Activated B cell treated with CpG ODN at 0.5 μM for 24 hours (primary cell): ENCODE measurements at places on chromosomes 6 and 20. TPM values are rescaled to one million over a fixed set of nuclear protein-coding genes. Genes with fewer than 3 reads are reported as not detected.
A peak's percentile ranks its signal among the peaks of the same experiment; 100 is the strongest.

DNA sequence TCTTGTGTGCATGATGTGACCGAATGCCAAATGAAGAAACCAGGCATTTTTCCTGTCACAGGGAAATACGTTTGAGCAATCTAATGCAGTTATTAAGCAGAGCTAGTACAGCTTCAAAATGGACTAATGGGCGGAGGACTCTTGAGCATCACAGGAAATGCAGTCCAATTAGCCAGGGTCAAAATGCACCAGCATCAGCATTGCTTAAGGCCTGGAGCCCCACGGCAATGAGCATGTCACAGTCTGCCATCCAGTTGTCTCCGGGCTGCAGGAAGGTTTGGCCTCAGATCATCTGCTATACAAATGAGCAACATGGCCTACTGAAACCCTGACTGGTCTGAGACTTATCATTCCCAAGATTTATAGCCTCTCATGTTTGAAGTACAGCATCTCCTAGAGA is 652.1 kb upstream of the SLC35B3 start:
- H3K27me3 ChIP-seq, result no peaks in the 10 kb centered on the region
- H3K36me3 ChIP-seq, result no peaks in the 10 kb centered on the region
- H3K4me3 ChIP-seq, result no peak overlapping the region
- no peak overlapping the region for H3K27ac ChIP-seq

DNA sequence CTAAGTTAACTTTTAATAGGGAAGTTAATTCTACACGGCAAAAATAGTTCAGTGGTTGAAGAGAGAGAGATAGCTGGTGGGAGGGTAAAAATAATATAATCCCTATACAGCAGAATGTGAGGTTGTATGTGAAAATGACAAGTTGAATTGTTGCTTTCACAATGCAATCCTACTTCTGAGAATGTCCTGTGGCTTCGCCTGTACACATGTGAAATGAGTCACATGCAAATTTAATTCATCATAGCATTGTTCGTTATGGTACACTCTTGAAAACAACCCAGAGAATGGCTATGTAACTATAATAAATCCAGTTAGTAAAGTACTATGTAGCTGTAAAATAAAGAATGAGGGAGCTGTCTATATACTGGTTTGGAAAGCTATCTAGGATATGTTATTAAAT is 46.0 kb upstream of the HINT3 start:
- H3K36me3 ChIP-seq, result peaks cover 21% of the 10 kb centered on the region
- H3K27me3 ChIP-seq, result no peaks in the 10 kb centered on the region
- peaks cover 4% of the 10 kb centered on the region for H3K4me1 ChIP-seq
- H3K27ac ChIP-seq, result no peak overlapping the region
- no peak for DNase-seq
- H3K4me3 ChIP-seq, result no peak overlapping the region

- peak overlapping the region; percentile 78 for H3K4me3 ChIP-seq
- DNase-seq, result no peak
- no peaks in the 10 kb centered on the region for H3K36me3 ChIP-seq
- H3K27ac ChIP-seq, result peak overlapping the region; percentile 96
Measured at GRCh38 chr6:141482796-141483597, 649.7 kb upstream of the GJE1 start.

DNA sequence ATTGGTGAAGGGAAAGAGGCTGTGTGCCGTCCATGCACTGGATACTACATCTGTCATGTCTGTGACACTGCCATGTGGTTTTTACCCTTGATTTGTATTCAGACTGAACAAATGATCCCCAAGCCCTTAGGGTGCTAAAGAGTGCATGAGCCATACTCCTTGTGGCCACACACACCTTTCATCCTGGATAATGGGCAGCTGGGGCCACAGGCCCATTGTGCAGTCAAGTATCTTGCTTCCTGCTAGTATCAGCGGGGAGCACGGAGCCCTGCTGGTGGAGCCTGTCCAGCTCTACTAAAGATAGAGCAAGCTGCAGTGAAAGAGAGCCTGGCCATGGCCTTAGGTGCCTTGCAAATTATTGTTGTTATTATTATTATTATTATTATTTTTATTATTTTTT is 75.1 kb downstream of the SLX4IP start:
- no peak for DNase-seq
- H3K4me3 ChIP-seq, result no peak overlapping the region
- peaks cover 8% of the 10 kb centered on the region for H3K36me3 ChIP-seq
- H3K27me3 ChIP-seq, result no peaks in the 10 kb centered on the region
- peaks cover 12% of the 10 kb centered on the region for H3K4me1 ChIP-seq
- no peak overlapping the region for H3K27ac ChIP-seq

- DNase-seq, result no peak
- H3K36me3 ChIP-seq, result peaks cover 19% of the 10 kb centered on the region
- H3K4me1 ChIP-seq, result no peaks in the 10 kb centered on the region
- H3K4me3 ChIP-seq, result no peak overlapping the region
- H3K27me3 ChIP-seq, result no peaks in the 10 kb centered on the region
Measured at GRCh38 chr20:35106827-35107380, 14.3 kb upstream of the TRPC4AP start.

DNA sequence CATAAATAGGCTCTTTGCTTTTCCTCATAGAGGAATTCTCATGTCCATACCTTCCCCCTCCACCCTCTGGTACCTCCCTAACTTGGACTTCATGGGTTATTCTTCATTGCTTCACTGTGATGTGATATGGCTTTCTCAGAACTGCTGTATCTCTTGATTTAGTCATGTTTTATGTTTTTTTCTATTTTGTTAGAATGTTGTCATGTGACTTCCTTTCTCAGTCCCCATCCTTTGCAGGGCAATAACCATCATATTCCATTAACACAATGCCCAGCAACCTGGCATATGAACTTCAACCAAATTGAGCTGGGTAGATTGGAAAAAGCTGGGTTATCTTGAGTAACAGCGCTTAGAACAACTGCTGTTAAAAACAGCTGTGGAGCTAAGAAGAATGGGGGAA is 190.9 kb upstream of the PRSS16 start:
- no peaks in the 10 kb centered on the region for H3K4me1 ChIP-seq
- no peak overlapping the region for H3K4me3 ChIP-seq
- H3K27ac ChIP-seq, result no peak overlapping the region
- peaks cover 14% of the 10 kb centered on the region for H3K27me3 ChIP-seq

DNA sequence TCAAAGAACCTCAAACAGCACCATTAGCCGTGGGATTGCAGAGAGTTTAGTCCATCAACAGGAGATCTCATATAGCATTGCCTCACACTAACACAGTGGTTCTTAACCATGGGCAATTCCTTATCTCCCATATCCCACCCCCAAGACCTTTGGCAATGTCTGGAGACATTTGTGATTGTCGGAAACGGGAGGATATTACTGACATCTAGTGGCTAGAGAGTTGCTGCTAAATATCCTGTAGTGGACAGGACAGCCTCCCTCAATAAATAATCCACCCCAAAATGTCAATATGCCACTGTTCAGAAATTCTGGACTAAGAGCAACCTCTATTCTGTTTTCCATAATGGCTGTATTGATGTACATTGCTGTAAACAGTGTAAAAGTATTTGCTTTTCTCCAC is 210.1 kb upstream of the CCN2 start:
- DNase-seq, result no peak
- no peaks in the 10 kb centered on the region for H3K27me3 ChIP-seq
- H3K27ac ChIP-seq, result no peak overlapping the region
- H3K4me3 ChIP-seq, result no peak overlapping the region
- peaks cover 2% of the 10 kb centered on the region for H3K36me3 ChIP-seq
- H3K4me1 ChIP-seq, result peaks cover 26% of the 10 kb centered on the region

DNA sequence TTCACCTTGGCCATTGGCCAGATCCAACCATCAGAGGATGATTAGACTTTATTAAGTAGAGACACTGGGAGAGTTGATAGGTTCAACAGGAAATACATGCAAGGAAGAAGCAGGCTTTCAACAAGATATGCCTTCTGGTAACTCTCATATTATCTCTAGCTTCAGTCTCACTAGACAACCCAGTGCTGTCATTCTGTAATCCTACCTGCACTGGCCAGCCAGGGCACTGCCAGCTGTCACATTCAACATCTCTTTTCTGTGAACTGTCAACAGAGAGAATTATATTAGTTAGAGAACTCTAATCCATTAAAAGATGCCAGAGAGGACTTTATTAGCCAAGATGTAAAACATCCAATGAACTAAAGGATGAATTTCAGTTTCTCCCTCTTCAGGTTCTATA is 337.9 kb upstream of the JAG1 start:
- H3K27ac ChIP-seq, result no peak overlapping the region
- H3K4me3 ChIP-seq, result no peak overlapping the region
- DNase-seq, result no peak
- no peaks in the 10 kb centered on the region for H3K4me1 ChIP-seq

DNA sequence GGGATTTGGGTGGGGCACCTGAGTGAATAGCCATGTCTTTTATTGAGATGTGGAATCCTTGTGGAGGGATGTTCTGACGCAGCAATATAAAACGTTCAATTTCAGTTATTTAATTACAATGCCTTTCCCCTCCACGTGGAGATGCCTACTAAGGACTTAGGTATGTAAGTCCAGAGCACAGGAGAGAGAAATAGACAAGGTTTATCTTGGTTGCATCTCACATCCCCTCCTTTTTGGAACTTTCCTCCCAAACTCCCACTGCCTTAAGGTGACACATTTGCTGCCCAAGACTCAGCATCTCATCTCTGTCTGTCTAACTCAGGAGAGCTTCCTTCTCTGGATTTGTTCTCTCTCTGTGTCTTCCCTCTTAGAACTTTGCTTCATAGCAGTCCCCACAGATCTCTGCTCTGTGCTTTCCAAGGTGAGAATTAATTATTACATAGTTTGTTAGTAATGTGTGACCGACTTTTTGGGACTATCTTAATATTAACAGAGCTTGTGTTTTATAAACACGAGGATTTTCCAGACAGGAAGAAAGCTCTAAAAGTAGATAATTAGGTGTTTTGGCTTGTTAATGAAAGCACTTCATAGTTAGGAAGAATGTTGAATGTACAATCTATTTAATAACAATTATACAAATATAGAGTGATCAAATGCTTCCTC is 52.6 kb downstream of the COL19A1 start:
- no peak overlapping the region for H3K4me3 ChIP-seq
- no peaks in the 10 kb centered on the region for H3K27me3 ChIP-seq
- peaks cover 39% of the 10 kb centered on the region for H3K4me1 ChIP-seq
- H3K36me3 ChIP-seq, result peaks cover 24% of the 10 kb centered on the region

- H3K27ac ChIP-seq, result no peak overlapping the region
- H3K27me3 ChIP-seq, result no peaks in the 10 kb centered on the region
- no peaks in the 10 kb centered on the region for H3K4me1 ChIP-seq
- H3K36me3 ChIP-seq, result peaks cover 22% of the 10 kb centered on the region
- H3K4me3 ChIP-seq, result no peak overlapping the region
- no peak for DNase-seq
Measured at GRCh38 chr6:169641461-169642085, 60.3 kb downstream of the WDR27 start.

TBX18 gene
- total RNA-seq, result not detected in 2 replicates

LAMA5 gene
- 19.8 and 24.8 TPM in 2 replicates for total RNA-seq

OPRM1 gene
- total RNA-seq, result not detected in 2 replicates

AGER gene
- total RNA-seq, result 23.5 and 30.8 TPM in 2 replicates

HSPA1L gene
- total RNA-seq, result 1.2 and 2.1 TPM in 2 replicates

APCDD1L gene
- not detected in 2 replicates for total RNA-seq

TMEM200A gene
- total RNA-seq, result 0.69 and 1.1 TPM in 2 replicates

PSORS1C1 gene
- total RNA-seq, result 0.49 and 0.93 TPM in 2 replicates

ASIP gene
- total RNA-seq, result not detected in 2 replicates
